ENCODE measurements at places on chromosomes 7 and 10.

DNA sequence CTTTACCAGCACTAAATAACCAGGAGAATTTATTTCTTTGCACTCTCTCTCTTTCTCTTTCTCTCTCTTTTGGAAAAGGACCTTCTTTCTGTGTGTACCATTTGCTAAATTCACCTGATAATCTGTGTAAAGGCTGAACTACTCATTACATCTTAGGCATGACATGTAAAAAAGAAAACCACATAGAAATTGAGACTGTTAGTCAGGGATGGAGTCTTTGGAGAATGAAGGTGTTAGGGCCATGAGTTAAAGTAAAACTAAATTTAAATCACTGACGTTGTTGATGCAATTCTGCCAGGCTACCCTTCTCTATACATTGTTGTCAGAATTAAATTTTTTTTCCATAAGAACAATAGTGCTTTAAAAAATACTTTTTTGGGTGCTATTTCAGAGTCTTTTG lies 263.3 kb downstream of the PTEN start:
- no peak for DNase-seq

- DNase-seq = no peak
Measured at GRCh38 chr7:30363778-30364563, 79.6 kb downstream of the ZNRF2 start.

DNA sequence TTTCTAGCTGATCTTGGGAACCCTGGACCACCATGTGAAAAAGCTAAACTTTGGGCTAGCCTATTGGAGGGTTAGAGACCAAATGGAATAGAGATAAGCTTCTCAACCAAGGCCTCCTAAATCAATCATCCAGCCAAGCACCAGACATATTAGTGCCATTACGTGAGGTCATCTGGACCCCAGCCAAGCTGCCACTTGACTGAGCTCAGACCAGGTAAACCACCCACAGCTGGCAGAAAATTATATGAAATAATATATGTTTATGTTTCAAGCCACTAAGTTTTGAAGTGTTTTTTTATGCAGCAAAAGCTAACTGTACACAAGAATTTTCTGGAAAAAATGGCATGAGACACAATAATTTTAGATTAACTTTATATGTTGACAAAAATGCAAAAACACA lies 82.6 kb upstream of the PCGF5 start:
- DNase-seq = no peak

DNA sequence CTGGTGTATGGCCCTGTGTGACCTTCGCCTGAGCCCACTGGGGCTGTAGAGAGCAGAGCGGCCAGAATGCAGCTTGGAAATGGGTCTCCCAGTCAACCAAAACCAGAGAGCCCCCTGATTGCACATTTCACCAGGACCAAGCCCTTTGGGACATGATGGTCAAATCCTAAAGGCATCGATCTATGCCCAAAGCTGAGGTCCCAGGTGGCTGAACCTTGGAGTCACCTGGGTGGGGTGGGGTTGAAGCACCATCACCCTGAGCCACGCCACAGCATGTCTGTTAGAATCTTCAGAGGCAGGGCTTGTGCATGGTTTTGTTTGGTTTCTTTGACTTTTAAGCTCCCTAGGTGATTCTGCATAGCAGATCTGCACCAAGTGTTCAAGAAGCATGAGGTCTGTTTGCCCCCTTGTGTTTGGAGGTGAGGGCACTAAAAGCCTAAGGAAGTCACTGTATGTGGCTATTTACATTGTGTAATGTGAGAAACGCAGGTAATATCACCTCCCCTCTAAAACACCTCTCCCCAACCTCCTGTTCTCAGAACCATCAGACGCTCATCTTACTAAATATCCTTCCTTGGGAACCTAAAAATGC lies 9.6 kb downstream of the PKD1L1 start:
- DNase-seq = no peak

Data from stimulated activated CD8-positive, alpha-beta memory T cell treated with anti-CD3 and anti-CD28 coated beads, Interleukin-7, amount 100 ng/mL, for 4 hours (primary cell).